ENCODE measurements at places on chromosomes 13 and 19. TPM values are rescaled to one million over a fixed set of nuclear protein-coding genes. Genes with fewer than 3 reads are reported as not detected.

RGL3 gene
- 0.25 TPM for total RNA-seq

ZNF490 gene
- 14.8 TPM for total RNA-seq

PINLYP gene
- total RNA-seq = 7.4 TPM

SULT2A1 gene
- total RNA-seq = not detected

TNPO2 gene
- 72.0 TPM for total RNA-seq

ZNF382 gene
- 69.3 TPM for total RNA-seq

PDX1 gene
- not detected for total RNA-seq

ZC3H4 gene
- total RNA-seq = 14.0 TPM

TPTE2 gene
- 0.25 TPM for total RNA-seq

RFPL4AL1 gene
- total RNA-seq = not detected

DAPK3 gene
- 48.7 TPM for total RNA-seq

CGB2 gene
- total RNA-seq = not detected

CYP4F8 gene
- not detected for total RNA-seq

ITM2B gene
- total RNA-seq = 116 TPM

ZNF726 gene
- 7.6 TPM for total RNA-seq
